ENCODE measurements at places on chromosomes 2 and 18.

DNA sequence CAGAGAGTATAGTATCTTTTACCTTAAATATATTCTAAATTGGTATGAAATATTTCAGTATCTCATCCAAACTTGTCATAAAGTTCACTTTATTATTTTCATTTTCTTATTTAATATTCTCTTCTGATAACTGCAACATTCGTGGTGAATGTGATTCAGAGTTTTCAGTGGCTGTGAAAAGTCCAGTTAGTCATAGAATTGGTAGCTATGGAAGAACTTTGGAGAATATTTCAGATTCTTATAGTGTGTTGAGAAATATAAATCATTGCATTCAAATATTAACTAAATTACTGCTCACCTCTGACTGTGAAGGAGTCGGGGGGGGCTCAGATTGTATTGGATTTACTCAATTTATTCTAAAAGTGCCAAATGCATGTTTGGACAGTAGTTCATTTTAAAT, 178.6 kb upstream of the VWC2L start:
- DNase-seq: no peak

DNA sequence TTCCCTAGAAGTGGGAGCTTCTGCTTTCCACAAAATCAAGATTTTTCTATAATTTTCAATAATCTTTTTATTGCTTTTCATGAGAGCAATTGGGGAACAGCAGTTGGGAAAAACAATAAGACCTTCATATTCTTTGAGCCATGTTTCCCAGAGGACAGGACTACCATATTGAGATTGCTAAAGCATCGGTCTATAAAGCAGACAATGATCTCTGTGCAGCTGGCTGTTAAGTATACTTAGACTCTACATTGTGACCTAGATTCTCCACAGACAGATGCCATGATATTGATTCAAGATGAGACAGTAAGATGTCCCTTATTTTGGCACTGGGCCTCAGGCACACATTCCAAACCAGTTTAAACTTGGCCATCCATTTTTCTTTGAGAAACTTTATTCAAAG, 1178.7 kb downstream of the SUCLG1 start:
- no peak for DNase-seq

GRCh38 chr2:38473333-38474005, 96.4 kb upstream of the ATL2 start:
- no peak for DNase-seq

DNA sequence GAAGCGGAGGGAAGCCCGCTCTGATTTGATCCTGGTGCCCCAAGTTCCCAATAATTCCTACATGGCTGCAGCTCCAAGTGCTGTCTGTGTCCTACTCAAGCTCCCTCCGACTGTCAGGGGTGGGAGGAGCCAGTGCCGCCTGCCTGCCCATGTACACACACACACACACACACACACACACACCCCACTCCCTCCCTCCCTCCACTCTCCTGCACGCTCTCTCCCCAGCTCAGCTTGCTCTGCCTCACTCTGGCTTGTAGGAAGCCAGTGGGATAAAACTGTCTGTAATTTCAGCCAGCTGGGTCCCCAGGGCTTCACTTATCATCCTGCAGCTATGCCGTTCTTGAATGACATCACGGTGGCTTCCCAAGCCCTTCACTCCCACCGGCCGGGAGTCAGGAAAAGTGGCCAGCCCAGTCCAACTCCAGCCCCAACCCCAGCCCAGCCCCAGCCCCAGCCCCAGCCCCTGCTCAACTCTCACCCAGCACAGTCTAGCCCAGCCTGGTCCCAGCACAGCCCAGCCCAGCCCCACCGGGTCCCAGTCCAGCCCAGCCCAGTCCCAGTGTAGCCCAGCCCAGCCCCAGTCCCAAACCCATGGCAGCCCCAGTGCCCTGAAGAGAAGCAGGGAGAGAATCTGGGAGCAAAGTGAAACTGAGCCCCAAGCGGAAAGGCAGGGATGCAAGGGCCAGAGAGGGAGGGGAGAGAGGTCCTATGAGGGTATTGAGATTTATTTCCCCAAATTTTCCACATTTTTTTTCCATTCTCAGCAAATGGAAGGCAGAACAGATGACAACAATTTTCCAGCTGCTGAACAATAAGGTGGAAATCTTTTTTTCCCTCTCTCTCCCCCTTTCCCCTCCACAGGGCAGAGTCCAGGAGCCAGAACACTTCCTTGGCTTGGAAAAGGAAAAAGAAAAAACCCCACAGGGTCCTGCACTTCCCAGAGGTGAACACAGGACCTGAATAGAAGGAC, 144.0 kb downstream of the TNS1 start:
- DNase-seq: peak; percentile 80

GRCh38 chr18:77119851-77120491, 12.6 kb downstream of the MBP start:
- no peak for DNase-seq

DNA sequence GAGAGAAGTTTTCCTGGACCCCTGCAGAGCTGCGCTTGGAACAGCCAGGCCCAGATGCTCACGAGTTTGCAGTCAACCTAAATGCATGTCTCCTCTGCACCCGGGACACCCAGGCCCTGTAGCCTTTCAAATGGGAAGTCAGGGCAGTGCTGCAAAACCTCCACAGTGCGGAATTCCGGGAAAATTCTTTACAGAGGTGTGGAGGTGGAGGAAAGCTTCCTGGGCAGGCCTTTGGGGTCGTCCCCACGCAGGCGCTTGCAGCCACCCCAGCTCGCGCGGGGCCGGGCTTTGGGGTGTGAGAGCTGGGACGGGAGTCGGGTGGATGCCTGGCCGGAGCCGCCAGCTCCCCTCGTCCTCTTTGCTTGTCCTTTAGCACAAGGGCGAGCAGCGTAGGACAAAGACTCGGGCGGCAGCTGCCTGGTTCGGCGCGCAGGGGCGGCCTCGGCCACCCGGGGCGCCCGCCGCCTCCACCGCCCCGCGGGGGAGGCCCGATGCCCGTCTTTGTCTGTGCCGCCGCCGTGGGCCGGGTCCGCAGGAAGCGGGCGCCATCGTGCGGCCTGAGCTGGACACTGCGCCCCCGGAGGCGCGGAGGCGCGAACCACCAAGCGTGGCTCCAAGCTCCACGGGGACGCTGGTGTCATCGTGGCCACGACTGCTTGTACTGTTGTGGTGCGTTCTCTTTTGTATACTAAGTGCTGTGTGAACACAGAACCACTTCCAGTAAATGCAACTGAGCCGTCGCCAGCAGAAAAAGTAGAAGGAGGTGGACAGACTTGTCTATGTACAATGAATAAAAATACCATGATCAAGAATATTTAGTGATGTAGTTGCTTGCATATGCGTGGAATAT, 28.2 kb upstream of the BCL11A start:
- peak; percentile 20 for DNase-seq

DNA sequence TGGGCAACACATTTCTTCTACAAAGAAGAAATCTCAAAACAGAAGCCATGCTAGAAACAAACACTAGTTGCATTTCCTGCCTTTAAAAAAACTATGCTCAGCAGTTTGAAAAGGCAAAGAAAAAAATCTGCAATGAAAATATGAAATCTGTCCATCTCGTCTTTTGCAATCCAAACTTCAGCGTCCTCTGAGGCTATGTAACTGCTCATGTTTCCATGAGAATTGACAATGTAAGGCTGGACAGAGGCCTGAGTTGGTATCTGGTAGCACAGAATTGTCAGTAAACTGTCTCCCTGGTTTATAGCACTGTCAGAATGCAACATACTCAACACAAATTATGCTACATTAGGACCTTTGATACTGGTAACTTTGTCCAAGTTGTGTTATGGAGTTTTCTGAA, 429.9 kb downstream of the ARHGAP15 start:
- DNase-seq: no peak

- no peak for DNase-seq
These were observed 150.5 kb downstream of the ARHGAP15 start for GRCh38 chr2:143279672-143280071.

GRCh38 chr2:151953467-151953866, 125.2 kb upstream of the ARL5A start:
- DNase-seq: no peak

Measured in tibial nerve (tissue), 4 donors.